ENCODE measurements at places on chromosomes 3 and 15.

GRCh38 chr3:61055447-61055846, 195.8 kb downstream of the FHIT start:
- no peak for DNase-seq

- peak; percentile 77 for DNase-seq
These were observed 15.3 kb upstream of the IREB2 start for GRCh38 chr15:78422571-78423340.

- DNase-seq = no peak
These were observed 135.3 kb upstream of the TGFBR2 start for GRCh38 chr3:30471066-30471465.

DNA sequence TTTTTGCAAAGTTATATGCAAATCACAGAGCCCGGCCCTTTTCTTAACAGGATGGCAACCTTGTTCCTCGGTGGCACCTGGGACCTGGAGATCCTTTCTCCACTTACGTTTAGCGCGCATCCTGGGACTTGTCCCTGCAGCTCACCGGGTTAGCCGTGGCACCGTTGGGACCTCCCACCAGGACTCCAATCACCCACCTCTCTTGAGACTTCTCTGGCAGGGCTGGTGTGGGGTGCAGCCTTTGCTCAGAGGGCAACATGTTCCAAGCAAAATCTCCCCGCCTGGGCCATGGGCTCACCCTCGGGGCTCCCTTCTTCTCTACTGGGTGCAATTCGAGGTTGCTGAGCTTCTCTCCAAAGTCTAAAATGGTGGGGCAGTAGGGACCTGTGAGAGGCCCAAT, 211.9 kb upstream of the UMPS start:
- no peak for DNase-seq

DNA sequence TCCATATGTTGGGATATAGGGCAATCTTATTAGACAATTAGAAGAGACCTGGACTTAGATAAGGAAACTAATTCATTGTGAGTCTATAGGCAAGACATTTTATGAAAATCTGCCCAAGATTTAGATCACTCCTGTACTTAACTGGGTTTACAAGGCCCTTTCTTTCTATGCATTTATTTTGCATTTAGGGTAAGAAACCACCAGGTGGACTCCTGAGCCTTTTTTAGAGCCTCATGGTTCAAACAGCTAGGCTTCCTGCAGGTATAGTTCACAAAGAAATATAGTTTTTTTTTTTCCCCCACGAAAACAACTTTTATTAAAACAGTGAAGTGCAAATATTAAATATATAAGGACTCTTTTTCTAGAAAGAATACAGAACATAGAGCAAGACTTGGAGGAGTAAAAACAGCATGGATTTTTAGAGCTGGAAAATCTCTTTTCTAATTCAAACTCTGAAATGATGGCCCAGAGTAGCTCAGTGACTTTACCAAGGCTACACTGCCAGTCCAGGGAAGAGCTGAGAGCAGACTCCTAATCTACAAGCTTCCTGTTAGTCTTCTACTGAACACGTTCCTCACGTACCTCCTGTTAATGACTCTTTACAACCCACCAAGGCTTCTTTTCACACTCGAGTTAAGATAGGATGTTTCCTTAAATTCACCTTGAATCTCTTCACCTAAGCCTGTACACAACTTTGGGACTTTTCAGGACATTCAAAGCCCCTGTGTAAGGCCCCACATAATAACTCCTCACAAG, 400.9 kb upstream of the ATP11B start:
- DNase-seq = no peak

DNA sequence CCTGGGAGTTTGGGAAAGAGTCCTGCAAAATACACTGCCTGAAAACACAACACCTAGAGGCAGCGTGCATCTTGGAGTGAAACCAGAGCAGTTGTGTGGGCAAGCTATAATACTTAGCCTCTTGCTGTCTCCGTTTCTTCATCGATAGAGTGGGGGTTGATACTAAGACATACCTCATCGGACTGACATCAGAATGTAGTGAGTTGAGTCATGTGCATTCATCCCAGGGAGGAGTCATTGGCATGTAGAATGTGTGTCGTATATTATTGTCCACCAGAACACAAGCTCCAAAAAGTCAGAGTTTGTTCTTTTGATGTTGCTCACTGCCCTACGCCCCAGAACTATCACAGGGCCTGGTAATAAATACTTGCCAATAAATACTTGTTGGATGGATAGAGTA, 4.3 kb downstream of the SNTN start:
- DNase-seq = no peak

- no peak for DNase-seq
These were observed 185.0 kb downstream of the RBMS3 start for GRCh38 chr3:29465836-29466235.

GRCh38 chr3:127085576-127085975, 102.7 kb downstream of the PLXNA1 start:
- no peak for DNase-seq

GRCh38 chr15:98698792-98699191, 50.5 kb downstream of the IGF1R start:
- no peak for DNase-seq

All from glutamatergic neuron (in vitro differentiated cells).